ENCODE measurements at places on chromosomes 11 and 22.
A peak's percentile ranks its signal among the peaks of the same experiment; 100 is the strongest.

DNA sequence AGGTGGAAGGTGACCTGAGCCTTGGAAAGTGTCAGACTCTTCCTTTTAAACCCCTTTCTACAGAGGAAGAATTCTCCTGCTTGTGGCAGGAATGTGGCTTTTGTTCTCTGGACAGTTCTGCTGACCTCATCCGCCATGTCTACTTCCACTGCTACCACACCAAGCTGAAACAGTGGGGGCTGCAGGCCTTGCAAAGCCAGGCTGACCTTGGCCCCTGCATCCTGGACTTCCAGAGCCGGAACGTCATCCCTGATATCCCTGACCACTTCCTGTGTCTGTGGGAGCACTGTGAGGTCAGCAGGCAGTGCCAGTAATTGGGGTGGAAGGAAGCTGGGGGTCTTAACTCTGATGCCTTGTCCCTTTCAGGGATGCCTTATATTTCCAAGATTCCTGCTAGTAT lies 9.3 kb downstream of the HINFP start:
- DNase-seq, result no peak

DNA sequence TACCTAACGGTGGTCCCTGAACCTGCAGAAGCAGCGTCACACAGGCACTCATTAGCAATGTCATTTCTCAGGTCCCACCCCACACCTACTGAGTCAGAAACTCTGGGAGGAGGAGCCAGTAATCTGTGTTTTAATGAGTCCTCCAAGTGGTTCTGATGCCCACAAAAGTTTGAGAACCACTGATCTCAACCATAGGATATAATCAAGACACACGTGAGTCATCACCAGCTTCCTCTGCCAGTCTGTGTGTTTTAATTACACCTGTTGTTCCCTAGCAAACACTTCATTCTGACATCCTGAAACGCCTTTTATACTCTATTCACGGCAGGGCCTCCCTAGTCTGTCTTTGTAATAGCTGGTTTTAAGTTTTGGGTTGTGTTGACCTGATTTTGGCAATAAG lies 5.8 kb downstream of the TECTA start:
- DNase-seq, result no peak

- DNase-seq, result no peak
Observed at GRCh38 chr11:80595011-80595410, 1154.2 kb upstream of the TENM4 start.

DNA sequence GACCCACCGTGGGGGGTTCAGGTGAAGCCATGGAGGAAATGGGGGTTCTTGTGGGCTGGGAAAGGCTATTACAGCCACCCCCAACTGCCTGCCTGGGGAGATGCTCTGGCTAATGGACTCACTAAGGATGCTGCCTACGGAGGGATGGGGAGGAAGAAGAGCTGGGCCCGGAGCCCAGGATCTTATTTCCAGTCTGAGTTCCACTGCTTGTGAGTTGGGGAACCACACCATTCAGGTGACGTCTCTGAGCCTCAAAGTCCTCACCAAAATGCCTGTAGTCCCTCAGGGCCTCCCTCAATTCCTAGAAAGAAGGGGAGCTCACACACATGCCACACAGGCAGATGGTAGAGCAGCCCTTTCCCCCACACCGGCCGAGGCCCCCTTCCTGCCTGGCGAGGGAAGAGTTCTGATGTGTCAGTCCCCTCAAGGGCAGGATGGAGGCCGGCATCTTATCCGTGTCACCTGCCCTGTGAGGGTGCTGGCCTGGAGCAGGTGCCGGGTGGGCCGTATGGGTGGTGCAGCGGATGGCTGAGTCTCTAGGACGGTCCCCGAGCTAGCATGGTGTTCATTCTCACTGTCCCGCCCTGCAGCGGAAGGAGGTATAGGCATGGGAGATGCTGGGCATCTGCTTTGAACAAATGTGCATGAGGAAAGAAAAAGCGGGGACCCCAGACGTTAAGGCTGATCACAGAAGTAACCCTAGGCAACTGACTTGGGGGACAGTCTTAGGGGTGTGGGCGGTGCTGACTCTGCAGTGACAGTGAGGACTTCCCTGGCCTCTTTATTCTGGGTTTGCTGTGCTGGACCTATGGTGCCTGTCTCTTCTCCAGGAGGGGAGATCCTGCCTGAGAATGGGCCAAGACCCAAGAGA lies 15.7 kb downstream of the MRGPRF start:
- DNase-seq, result peak; percentile 68

DNA sequence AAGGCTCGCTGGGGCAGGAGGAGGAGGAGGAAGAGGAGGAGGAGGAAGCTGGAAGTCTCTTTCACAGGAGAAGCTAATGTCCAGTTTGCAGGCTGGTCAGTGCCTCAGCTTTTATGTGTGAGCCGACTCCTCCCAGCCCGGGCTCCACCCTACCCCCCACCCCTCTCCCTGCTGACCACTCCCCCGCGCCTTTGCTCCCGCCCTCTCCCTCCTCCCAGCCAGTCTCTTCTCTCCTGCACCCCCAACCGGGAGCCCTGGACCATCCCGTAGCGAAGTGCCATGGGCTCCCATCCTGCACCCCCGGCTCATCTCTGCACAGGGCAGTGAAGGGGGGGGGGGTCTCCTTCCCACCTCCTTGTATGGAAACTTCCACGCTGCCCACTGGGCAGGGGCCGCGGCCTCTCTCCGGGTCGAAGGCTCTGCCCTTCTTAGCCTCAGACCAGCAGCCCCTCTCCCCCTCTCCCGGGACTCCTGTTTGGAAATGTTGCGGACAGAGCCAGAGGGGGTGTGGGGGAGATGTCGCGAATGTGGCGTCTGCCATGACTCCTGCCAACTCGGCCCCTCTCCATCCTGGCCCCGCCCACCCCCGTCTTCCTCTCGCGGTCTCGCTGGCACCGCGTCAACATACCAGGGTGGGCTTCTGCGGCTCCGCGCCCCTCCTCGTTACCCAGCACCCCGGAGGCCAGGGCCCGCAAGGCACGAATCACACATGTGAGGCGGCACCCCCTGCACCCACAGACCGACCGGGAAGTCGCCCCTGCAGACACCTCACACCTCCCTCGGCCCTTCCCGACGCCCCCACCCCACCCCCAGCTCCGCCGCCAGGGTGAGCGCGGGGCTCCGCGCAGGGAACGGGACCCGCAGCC lies 1.8 kb downstream of the IGF2 start:
- DNase-seq, result no peak

- DNase-seq, result no peak
Observed at GRCh38 chr11:20444535-20444934, 57.0 kb downstream of the PRMT3 start.

- DNase-seq, result no peak
Observed at GRCh38 chr11:94767291-94767690, 865 bp upstream of the AMOTL1 start.

- DNase-seq, result no peak
Observed at GRCh38 chr22:23012081-23012622, 58.2 kb upstream of the GNAZ start.

GRCh38 chr11:111124724-111125123 lies 120.8 kb upstream of the POU2AF2 start:
- no peak for DNase-seq
